Glutamatergic neuron (in vitro differentiated cells): ENCODE measurements at places on chromosomes 11 and 22. TPM values are rescaled to one million over a fixed set of nuclear protein-coding genes. Genes with fewer than 3 reads are reported as not detected.

The SCN3B gene
- total RNA-seq, result 118 TPM

- DNase-seq, result no peak
Measured at GRCh38 chr11:113593698-113594308, 112.3 kb downstream of the TMPRSS5 start.

The OR5B21 gene
- not detected for total RNA-seq

The BDNF gene
- total RNA-seq, result 0.42 TPM

DNA sequence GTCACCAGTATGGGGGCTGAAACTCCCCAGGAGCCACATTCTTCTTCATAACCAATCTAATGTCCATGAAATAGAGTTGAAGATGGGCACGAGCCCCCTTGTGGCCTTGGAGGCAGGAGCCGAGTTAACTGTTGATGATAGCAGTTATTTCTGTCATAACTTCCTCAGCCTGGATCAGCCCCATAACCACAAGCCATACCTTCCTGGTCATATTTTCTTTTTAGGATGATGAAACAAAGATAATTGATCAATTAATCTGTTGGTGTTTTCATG lies 65.0 kb upstream of the TTC12 start:
- no peak for DNase-seq

DNA sequence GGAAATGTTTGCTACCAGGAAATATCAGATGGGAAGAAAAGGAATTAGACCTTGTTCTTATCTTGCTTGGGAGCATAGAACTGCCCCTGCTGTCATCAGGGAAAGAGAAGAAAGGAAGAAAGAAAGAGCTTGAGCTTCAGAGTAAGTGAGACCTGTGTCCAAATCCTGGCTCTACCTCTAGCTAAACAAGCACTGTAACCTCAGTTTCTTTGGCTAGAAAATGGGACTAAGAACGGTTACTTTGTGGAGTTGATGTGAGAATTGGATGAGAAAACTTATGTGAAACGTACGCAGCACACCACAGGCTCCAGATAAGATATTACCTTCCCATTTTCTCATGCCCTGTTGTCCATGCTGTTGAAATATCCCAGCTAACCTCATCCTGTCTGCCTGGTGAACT lies 57.1 kb upstream of the CREB3L1 start:
- DNase-seq, result no peak

DNA sequence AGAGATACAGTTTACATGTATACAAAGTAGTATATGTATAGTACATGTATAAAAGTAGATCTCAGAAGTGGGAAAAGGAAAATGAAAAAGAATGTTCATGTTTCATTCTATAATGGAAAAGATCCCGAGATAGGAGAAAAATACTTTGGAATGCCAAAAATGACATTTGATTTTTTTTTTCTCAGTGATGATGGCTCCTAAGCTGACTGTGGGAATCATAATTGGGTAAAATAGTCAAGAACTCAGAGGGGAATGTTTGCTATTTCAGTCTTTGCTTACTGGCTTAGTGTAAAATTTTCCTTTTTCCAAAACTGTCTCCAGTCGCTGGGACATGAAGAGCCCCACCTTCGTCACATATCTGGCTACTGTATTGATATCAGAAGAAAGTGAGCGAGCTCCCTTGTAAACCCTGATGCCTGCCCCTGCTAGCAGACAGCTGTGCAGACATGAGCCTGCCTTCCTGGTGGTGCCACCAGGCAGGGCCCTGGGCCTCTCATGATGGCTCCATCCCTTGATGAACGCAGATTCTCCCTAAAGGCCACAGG lies 944.6 kb downstream of the NTM start:
- no peak for DNase-seq

The OR51B4 gene
- total RNA-seq, result not detected

DNA sequence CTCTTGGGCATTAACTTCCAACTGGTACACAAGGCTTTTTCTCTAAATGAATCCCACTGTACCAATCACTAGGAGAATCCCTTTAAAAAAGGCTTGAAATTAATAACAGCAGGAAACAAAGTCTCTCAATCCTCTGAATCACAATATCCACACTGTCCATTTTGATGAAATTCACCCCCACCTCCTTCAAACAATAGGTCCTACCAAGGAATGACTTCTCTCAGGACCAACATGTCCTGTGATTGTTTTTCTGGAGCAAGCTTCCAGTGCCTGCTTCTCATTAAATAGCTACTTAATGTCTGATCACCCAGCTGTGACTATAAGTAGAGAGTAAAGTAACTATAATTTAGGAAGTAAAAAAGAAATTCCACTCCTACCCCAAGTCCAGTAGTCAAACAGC lies 13.1 kb downstream of the NUMA1 start:
- DNase-seq, result no peak

GRCh38 chr11:106421676-106422292 lies 344.3 kb downstream of the AASDHPPT start:
- no peak for DNase-seq

DNA sequence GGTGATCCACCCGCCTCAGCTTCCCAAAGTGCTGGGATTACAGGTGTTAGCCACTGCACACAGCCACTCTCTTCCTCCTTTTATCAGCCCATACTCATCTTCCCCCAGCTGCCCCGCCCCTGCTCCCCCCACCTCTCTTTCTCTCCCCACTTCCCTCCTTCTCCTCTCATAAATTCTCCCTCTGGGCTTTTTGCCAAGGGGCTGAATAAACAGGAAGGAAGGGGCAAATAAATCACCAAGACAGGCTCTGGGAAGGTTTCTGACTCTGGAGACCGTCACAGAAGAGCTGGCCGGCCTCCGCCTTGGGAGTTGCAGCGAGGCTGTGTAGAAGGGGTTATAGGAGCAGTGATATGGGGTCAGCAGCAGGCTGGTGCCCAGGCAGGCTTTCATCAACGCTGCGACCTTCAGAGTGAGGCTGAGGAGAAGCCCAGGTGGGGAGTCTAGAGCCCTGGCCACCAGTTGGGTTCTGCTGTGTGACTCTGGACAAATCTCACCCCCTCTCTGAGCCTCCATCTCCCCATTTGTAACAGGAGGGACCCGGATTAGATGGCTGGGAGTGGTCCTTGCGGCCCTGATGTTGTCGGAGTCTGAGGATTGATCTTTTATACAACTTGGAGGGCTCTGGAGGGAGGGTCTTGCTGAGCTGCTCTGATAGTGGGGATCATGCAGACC lies 62.6 kb upstream of the RASD2 start:
- no peak for DNase-seq

DNA sequence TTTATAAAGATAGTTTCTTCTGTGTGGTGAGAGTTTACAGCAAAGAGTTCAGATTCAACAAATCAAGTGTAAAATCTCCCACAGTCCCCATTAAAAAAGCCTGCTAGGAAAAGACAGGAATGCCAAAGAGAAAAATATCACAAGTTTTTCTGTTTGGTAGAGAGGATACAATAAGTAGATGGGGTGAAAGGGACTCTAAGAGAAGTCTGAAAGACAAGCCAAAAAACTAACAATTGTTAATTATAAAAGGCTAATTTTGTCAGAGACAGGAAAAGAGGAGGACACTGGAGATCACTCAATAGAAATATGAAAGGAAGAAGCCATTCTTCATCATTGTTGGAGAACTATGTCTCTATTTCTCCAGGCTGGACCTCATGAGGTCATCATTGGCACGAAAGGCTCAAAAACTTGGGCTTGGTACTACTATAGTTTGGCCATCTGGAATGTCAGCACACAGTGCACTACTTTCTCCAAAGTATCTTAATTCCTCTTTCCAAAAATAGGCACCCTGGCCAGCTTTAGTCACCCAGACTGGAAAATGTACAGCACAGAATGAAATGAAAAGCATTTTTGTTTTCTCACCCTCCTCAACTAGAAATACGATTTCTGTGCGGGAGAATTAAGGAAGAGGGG lies 531 bp upstream of the SOX6 start:
- no peak for DNase-seq

The TRIM29 gene
- not detected for total RNA-seq

GRCh38 chr11:14237444-14237961 lies 121.5 kb downstream of the RRAS2 start:
- DNase-seq, result no peak

- DNase-seq, result no peak
Measured at GRCh38 chr11:73177380-73177777, 35.3 kb upstream of the FCHSD2 start.
